Esophagus muscularis mucosa (tissue), 4 donors: ENCODE measurements at places on chromosomes 5 and 9. TPM values are rescaled to one million over a fixed set of nuclear protein-coding genes. Genes with fewer than 3 reads are reported as not detected.

- H3K4me3 ChIP-seq: no peak overlapping the region
- peaks cover 39% of the 10 kb centered on the region for H3K36me3 ChIP-seq
- no peak overlapping the region for H3K27ac ChIP-seq
Observed at GRCh38 chr5:177346820-177347219, 4.6 kb downstream of the LMAN2 start.

DNA sequence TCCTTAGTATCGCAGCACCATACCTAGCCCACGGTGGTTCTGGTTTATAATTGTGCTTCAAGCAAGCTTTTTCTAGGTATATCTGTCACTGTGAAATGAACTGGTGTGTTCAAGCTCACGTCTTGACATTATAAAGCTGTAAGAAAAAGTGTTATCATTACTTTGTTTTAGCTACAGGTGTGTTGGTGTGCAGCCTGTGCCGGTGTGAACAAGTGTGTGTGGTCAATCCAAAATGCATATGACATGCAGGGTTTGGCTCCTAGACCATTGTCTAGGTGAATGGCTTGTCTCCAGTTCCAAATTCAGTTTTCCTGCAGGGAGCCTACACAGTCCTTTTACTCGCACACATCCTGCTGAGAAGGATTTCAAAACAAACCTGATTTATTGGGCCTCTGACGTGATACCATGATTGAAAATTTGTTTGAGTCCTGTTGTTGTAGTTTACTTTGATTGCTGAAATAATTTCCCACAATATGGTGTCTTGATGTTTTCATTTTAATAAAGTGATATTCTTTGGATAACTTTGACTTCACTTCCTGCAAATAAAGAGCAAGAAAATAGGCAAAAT lies 3.7 kb downstream of the LSM11 start:
- H3K27me3 ChIP-seq: no peaks in the 10 kb centered on the region
- peaks cover 9% of the 10 kb centered on the region for H3K36me3 ChIP-seq
- H3K4me1 ChIP-seq: peaks cover 74% of the 10 kb centered on the region

DNA sequence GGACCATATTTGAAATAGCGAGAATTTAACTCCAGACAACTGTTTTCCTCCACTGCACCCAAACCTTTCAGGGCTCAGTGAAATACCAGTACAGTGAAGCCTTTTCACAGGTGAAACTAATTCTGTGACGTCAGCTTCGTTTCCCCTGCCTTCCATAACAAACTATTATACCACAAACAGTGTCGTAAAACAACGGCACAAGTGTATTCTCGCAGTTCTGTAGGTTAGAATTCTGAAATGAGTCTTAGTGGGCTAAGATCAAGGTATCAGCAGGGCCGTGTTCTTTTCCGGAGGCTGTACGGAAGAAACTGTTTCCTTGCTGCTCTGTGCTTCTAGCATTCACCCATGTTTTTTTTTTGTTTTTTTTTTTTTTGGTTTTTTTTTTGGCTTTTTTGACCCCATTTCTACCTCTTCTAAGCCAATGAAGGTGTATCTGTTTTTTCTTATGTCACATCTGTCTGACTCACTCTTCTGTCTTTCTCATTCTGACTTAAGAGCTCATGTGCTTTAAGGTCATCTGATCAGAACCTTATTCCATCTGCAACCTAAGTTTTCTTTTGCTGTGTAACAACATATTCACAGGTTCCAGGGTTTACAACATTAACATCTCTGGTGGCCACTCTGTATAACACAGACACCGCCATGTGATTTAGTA lies 20.1 kb downstream of the ISOC1 start:
- no peak overlapping the region for H3K4me3 ChIP-seq
- DNase-seq: no peak
- H3K36me3 ChIP-seq: peaks cover 11% of the 10 kb centered on the region
- peaks cover 20% of the 10 kb centered on the region for H3K4me1 ChIP-seq

DNA sequence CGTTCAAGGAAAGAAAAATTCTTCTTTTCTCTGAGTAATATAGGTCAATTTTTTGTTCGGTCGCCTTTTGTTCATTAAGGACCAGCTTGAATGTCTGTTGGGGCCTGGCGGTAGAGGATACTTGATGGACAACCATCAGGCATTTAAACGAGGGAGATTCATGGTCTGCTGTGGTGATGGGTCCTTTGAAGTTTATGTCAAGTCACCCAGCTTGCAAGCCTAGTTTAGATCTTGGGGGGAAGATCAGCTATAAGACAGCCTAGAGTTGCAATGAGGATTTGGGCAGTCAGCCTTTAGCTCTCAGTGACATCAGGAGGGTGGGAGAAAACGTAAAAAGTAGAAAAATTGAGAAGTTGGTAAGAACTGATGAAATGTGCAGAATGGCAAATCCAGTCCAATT lies 80.2 kb upstream of the SPRY4 start:
- no peaks in the 10 kb centered on the region for H3K36me3 ChIP-seq
- DNase-seq: no peak
- peaks cover 30% of the 10 kb centered on the region for H3K4me1 ChIP-seq
- H3K4me3 ChIP-seq: no peak overlapping the region

GRCh38 chr5:53790026-53790425 lies 229.6 kb downstream of the NDUFS4 start:
- peak; percentile 55 for DNase-seq
- no peaks in the 10 kb centered on the region for H3K36me3 ChIP-seq
- no peaks in the 10 kb centered on the region for H3K4me1 ChIP-seq
- H3K27me3 ChIP-seq: no peaks in the 10 kb centered on the region
- H3K27ac ChIP-seq: no peak overlapping the region

GRCh38 chr5:75465480-75465879 lies 45.9 kb downstream of the CERT1 start:
- DNase-seq: no peak
- no peaks in the 10 kb centered on the region for H3K36me3 ChIP-seq
- no peaks in the 10 kb centered on the region for H3K27me3 ChIP-seq
- peaks cover 16% of the 10 kb centered on the region for H3K4me1 ChIP-seq
- H3K27ac ChIP-seq: no peak overlapping the region

GRCh38 chr9:124399323-124399967 lies 15.8 kb downstream of the PSMB7 start:
- no peak overlapping the region for H3K27ac ChIP-seq
- no peak for DNase-seq
- H3K4me3 ChIP-seq: no peak overlapping the region
- H3K27me3 ChIP-seq: no peaks in the 10 kb centered on the region
- H3K4me1 ChIP-seq: peaks cover 20% of the 10 kb centered on the region
- peaks cover 38% of the 10 kb centered on the region for H3K36me3 ChIP-seq

DNA sequence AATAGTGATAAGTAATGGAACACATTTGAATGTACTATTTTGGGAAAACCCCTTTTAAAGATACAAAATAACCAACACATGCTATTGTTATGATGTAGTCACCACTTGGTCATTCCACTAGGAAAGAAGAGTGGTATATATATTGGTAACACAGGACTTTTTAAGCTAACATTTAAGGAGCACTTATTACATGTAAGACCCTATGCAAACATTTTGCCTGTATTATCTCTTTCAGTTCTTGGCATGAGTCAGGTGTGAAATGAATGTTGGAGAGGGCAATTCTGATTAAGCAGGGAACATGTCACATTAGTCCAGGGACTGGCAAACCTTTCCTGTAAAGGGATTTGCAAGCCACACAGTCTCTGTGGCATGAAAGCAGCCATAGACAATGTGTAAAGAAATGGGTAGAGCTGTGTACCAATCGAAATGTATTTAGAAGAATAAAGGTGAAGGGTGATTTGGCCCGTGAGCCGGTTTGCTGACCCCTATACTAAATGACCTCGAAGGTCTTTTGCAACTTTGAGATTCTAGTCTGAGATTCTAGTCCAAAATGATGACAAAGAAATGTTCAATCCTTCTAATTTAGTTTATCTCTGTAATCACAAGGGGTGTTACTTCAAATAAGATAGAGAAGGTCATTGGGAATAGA lies 15.3 kb downstream of the ABLIM3 start:
- no peak overlapping the region for H3K27ac ChIP-seq
- H3K4me3 ChIP-seq: no peak overlapping the region
- DNase-seq: no peak
- peaks cover 50% of the 10 kb centered on the region for H3K4me1 ChIP-seq
- H3K27me3 ChIP-seq: no peaks in the 10 kb centered on the region

- H3K36me3 ChIP-seq: no peaks in the 10 kb centered on the region
- no peak overlapping the region for H3K4me3 ChIP-seq
- no peak overlapping the region for H3K27ac ChIP-seq
- no peaks in the 10 kb centered on the region for H3K4me1 ChIP-seq
- DNase-seq: no peak
Observed at GRCh38 chr9:103839197-103839596, 254.9 kb upstream of the SMC2 start.

DNA sequence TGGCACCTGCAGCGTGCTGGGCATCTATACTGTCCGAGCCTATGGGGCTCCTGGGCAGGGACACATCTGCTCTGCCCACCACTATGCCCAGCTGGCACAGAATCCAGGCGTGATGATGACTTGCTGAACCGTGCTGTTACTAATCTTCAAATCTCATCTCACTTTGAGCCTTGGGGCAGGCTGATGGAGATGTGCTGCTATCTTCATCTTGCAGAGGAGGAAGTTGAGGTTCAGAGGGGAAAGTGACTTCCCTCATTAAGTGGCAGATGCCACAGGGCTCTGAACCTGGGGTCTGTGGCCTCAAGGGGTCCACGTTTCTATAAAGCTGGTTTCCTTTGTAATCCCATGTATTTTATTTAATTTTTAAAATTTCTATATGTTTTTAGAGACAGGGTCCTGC lies 4.7 kb downstream of the SLC2A6 start:
- no peak overlapping the region for H3K4me3 ChIP-seq
- H3K4me1 ChIP-seq: peaks cover 17% of the 10 kb centered on the region
- no peak for DNase-seq
- H3K36me3 ChIP-seq: peaks cover 48% of the 10 kb centered on the region

- peaks cover 24% of the 10 kb centered on the region for H3K4me1 ChIP-seq
- no peak for DNase-seq
- no peak overlapping the region for H3K27ac ChIP-seq
- H3K4me3 ChIP-seq: no peak overlapping the region
Observed at GRCh38 chr9:4289411-4290326, 10.2 kb downstream of the GLIS3 start.

DNA sequence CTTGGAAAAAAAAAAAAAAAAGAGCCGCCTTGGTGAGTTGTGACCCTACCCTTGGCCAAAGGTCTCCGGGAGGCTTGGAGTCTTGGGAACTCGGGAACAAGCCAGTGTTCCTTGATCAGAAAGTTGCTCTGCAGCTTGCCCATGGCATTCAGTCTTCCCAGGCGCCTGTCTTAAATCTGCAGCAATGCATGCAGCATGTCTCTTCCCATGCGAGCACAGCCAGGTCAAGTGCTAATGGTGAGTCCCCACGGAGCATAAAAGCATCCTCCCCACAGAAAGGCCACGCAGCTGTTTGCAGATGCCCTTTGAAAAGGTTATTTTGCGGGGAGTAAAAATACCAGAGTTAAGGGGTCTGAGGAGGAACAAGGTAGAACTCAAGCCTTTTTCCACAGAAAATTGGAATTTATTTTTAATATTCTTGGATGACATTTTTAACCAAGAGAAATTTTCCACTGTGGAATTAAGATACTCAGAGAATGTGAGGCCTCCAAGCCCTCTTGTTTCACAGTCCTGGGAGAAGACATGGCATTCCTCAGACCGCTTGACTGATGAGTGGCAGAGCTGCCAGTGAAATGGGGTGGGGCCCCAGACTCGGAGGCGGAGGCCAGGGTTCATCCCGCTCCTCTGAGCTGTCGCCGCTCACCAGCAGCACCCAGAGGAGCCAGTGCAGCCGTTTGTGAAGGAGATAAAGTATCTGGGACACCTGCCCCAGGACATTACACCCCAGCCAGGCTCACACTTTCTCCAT lies 81.6 kb downstream of the CYFIP2 start:
- H3K27ac ChIP-seq: no peak overlapping the region
- no peaks in the 10 kb centered on the region for H3K4me1 ChIP-seq
- H3K36me3 ChIP-seq: no peaks in the 10 kb centered on the region
- DNase-seq: no peak
- H3K4me3 ChIP-seq: no peak overlapping the region
- H3K27me3 ChIP-seq: no peaks in the 10 kb centered on the region

GRCh38 chr5:54491326-54491725 lies 26.2 kb upstream of the SNX18 start:
- no peak for DNase-seq
- H3K4me1 ChIP-seq: peaks cover 8% of the 10 kb centered on the region
- no peaks in the 10 kb centered on the region for H3K36me3 ChIP-seq
- H3K4me3 ChIP-seq: no peak overlapping the region
- no peaks in the 10 kb centered on the region for H3K27me3 ChIP-seq
- H3K27ac ChIP-seq: no peak overlapping the region

DNA sequence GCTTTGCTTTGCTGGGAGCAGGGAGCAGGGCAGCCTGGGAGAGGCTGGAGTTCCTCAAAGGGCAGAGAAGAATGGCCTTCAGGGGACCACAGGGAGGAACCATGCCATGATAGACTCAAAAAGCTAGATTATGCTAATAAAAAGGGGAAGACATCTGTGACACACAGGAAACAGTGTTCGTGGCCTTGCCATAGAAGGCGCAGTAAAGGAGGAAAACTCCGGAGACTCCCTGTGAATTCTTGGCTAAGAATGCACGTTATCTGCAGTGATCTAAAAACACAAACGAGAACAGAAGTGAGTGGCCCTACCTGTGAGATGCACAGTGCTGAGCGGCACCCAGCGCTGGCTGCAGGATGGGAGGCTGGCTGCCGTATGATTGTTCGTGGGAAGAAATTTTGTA lies 15.9 kb upstream of the LTC4S start:
- H3K4me1 ChIP-seq: no peaks in the 10 kb centered on the region
- H3K27ac ChIP-seq: no peak overlapping the region
- H3K4me3 ChIP-seq: no peak overlapping the region
- H3K36me3 ChIP-seq: peaks cover 68% of the 10 kb centered on the region

GRCh38 chr9:136008693-136008997 lies 47.5 kb upstream of the UBAC1 start:
- H3K27me3 ChIP-seq: no peaks in the 10 kb centered on the region
- H3K27ac ChIP-seq: peak overlapping the region; percentile 80
- H3K4me3 ChIP-seq: no peak overlapping the region
- H3K4me1 ChIP-seq: peaks cover 71% of the 10 kb centered on the region
- DNase-seq: no peak
- peaks cover 56% of the 10 kb centered on the region for H3K36me3 ChIP-seq

- DNase-seq: no peak
- H3K27ac ChIP-seq: peak overlapping the region; percentile 75
- H3K27me3 ChIP-seq: no peaks in the 10 kb centered on the region
- H3K36me3 ChIP-seq: peaks cover 38% of the 10 kb centered on the region
Observed at GRCh38 chr9:133113163-133113948, 7.7 kb downstream of the RALGDS start.

- no peak overlapping the region for H3K27ac ChIP-seq
- no peak for DNase-seq
- no peak overlapping the region for H3K4me3 ChIP-seq
- no peaks in the 10 kb centered on the region for H3K4me1 ChIP-seq
- H3K36me3 ChIP-seq: no peaks in the 10 kb centered on the region
Observed at GRCh38 chr9:19481121-19481870, 72.5 kb downstream of the ACER2 start.

The AK3 gene
- 129 TPM for total RNA-seq

The OBP2B gene
- not detected for total RNA-seq

The C9orf153 gene
- total RNA-seq: 0.46 TPM

The CACFD1 gene
- total RNA-seq: 17.4 TPM

The PCDHB12 gene
- total RNA-seq: 2.5 TPM

The PDE6A gene
- not detected for total RNA-seq

The ENTPD2 gene
- total RNA-seq: 1.0 TPM

The SPATA31C1 gene
- total RNA-seq: not detected

The PLPP7 gene
- total RNA-seq: 13.3 TPM

The PFDN1 gene
- 98.7 TPM for total RNA-seq
